Stimulated activated CD8-positive, alpha-beta memory T cell treated with anti-CD3 and anti-CD28 coated beads, Interleukin-4, amount 100 ng/mL, for 1 hour (primary cell): ENCODE measurements at places on chromosomes 12 and 14.

- DNase-seq, result no peak
Measured at GRCh38 chr12:2295941-2296461, 243.2 kb downstream of the CACNA1C start.

- DNase-seq, result peak; percentile 32
Measured at GRCh38 chr14:50830044-50830931, 674 bp downstream of the NIN start.

DNA sequence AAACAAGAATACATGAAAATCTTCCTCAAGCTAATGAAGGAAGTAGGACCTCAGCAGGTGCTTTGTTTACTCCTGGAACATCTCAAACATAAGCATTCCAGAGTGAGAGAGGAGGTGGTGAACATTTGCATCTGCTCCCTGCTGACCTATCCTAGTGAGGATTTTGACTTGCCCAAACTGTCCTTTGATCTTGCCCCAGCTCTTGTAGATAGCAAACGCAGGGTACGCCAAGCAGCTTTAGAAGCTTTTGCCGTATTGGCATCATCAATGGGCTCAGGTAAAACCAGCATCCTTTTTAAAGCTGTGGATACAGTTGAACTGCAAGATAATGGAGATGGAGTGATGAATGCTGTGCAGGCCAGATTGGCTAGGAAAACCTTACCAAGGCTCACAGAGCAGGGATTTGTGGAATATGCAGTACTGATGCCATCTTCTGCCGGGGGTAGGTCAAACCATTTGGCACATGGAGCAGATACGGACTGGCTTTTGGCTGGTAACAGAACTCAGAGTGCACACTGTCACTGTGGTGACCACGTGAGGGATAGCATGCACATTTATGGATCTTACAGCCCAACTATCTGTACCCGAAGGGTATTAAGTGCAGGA, 1.9 kb downstream of the TOGARAM1 start:
- no peak for DNase-seq

DNA sequence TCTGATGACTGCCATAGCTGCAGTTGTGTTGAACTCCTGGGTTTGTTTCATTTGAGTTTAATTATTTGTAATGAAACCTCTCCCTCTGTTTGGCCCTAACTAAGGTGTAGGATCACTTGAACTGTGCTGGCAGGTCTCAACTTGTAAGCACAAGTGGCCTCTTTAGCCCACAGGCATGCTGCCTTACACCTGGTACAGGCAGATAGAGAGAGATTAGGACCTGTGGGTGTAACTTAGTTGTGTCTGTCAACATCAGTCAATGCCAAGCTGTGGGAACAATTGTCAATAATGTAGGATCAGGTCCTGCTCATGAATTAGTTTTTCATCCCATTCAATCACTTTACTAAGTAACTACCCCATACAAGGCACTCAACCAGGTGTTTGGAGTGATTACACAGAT, 263.0 kb upstream of the G2E3 start:
- no peak for DNase-seq

GRCh38 chr12:127389923-127390322, 877.0 kb upstream of the TMEM132C start:
- no peak for DNase-seq
